ENCODE measurements at places on chromosomes 4 and X.

- DNase-seq: no peak
These were observed 513.7 kb downstream of the TLL1 start for GRCh38 chr4:166386491-166387360.

DNA sequence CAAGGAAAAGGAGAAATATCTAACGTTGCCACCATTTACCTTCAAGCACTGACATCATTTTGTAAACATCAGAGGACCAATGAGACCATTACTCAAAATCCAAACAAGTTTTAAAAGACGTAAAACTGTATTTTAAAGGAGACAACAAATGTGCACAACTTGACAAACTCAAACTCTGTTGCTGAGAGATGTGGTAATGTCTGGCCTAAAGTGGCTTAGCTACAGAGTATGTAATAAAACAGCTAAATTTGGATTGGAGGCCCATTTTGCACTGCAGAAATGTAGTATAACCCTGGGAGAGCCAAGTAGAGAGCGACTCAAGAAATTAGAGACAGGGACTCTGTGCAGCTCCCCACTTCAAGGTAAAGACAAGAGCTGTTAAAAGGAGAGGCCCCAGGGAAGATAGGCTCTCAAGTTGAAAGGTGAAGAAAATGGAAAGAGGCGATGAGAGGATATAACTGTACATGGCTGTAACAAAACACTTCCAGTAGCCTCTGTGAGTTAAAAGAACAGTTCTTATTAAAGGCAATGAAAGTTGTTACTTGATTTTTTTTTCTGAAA, 20.3 kb downstream of the UNC5C start:
- DNase-seq: no peak

GRCh38 chrX:54177306-54177705, 5.7 kb downstream of the FAM120C start:
- DNase-seq: no peak

- no peak for DNase-seq
These were observed 1149.2 kb downstream of the PCDH18 start for GRCh38 chr4:136383082-136383481.

- no peak for DNase-seq
These were observed 653.2 kb upstream of the GALNT7 start for GRCh38 chr4:172515266-172515879.

- no peak for DNase-seq
These were observed 348.1 kb downstream of the RAPGEF2 start for GRCh38 chr4:159451006-159451405.

- no peak for DNase-seq
These were observed at the start of gene GLRA2 for GRCh38 chrX:14529290-14529989. Gene GLRA2 (plus strand): TSS chrX:14529536. CDS start chrX:14530058, 522 bp downstream.

Measured in activated T-cell treated with anti-CD3 and anti-CD28 coated beads for 48 hours (primary cell).